ENCODE measurements at places on chromosomes 2 and 18.
A peak's percentile ranks its signal among the peaks of the same experiment; 100 is the strongest.

DNA sequence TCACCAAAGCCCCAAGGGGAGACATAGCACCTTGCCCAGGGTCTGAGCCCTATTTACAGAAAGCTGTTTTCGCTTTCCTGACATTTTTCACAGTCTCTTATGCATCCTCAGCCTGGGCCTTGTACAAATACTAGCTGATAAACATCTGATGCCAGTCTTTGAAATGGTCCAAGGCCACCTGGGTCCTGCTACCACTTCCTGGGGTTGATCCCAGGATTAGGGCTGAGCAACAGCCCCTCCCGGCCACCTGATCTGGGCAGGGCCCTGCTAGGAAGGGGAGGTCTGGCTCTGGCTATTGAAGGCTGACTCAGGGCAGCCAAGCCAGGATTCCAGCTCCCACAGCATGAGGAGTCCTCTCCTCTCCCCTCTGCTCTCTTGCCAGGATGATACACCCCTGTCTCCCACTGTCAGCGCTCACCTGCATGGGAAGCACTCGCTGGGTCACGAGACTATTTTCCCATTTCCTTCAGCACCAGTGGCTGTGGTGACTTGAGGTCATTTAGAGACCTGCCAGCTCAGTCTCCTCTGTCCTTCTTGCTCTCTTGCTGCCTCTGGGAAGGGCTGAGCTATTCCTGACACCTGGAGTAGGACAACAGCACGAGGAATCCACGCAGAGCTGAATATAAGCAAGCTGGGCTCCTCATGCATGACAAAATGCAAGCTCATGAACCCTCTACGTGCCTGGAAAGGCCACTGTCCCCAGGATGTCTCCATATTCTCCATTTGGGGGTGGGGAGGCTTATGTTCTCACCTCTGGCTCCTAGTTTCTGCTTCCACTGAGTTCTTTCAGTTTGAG, 53.0 kb upstream of the LGALSL start:
- DNase-seq = no peak

DNA sequence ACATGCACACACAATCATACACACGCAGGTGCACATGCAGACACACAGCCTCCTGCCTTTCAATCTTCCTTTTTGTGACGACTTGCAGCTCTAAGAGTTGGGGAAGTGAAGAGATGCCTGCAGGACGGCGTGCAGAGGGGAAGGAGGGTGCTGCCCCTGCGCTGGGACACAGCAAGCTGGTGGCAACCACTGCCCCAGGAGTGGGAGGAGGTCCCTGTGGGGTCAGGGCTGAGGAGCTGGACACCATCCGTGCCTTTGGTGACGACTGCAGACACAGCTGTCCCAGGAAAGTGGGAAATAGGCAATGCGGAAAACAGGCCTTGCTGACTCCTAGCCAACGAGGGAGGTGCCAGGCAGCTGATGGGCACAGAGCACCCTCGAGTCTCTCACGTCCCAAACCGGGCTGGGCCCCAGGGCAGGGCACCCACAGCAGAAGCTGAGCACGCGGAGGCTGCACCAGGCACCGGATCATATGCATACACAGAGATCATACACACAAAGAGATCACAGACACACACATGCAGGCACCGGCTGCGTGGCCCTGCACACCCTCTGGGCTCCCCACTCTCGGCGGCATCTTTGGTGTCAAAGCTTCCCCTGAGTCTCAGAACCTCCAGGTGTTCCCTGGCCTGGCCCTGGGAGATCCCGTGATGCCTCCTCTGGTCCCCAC, 146.1 kb downstream of the PXDN start:
- no peak for DNase-seq

- DNase-seq = no peak
Measured at GRCh38 chr2:5026571-5027234, 665.5 kb upstream of the SOX11 start.

DNA sequence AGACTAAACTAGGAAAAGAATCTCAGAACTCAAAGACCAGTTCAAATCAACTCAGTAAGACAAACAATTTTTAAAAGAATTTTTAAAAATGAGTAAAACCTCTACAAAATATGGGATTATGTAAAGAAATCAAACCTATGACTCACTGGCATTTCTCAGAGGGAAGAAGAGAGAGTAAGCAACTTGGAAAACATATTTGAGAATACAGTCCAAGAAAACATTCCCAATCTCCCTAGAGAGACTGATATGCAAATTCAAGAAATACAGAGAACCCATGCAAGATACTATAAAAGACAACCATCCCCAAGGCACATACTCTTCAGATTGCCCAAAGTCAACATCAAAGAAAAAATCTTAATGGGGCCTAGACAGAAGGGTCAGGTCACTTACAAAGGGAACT, 162.7 kb downstream of the WDPCP start:
- DNase-seq = no peak

GRCh38 chr2:84823788-84824187, 57.1 kb downstream of the TRABD2A start:
- no peak for DNase-seq

DNA sequence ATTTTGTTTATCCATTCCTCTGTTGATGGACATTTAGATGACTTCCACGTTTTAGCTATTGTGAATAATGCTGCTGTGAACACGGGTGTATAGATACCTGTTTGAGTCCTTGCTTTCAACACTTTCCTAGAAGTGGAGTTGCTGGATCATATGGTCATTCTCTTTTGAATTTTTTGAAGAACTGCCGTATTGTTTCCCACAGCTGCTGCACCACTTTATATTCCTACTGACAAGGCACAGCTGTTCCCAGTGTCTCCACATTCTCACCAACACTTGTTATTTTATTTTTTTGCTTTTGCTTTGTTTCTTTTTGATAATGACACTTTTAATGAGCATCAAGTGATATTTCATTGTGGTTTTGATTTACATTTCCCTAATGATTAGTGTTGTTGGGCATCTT, 41.4 kb upstream of the KCNJ13 start:
- DNase-seq = no peak

GRCh38 chr18:31554776-31555175, 36.9 kb upstream of the TTR start:
- no peak for DNase-seq

DNA sequence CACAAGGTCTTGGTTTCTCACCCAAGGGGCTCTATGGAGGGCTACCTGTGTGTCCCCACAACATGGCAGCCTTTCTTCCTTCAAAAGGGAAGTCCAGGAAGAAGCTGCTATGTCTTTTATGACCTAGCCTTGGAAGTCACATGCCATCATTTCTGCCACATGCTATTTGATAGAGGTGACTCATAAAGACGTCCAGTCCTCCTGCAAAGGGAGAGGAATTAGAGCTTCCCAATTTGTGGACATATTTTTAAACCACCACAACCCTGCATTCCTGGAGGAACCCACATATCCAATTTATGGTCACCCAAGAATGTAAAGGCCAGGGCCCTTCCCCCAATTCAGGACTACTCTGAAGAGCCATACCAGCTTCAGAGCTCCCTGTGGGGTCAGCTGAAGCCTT, 246.2 kb downstream of the CYP26B1 start:
- no peak for DNase-seq

DNA sequence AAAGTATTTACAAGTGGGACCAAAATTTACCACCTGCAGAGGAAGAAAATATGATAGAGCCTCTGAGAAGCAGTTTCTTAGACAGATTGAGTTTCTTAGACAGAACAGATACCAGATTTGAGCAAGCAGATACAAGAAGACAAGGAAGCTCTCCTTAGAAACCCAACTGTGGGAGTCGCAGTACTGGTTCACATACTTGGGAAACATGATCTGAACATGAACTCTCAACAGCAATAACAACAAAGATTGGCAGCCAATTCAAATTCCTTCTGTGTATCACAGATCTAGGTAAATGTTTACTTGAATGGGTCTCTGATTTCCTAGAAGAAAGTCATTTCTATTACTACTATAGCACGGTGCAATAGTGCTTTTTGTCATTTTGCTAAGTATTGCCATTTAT, 82.1 kb downstream of the OLA1 start:
- no peak for DNase-seq

DNA sequence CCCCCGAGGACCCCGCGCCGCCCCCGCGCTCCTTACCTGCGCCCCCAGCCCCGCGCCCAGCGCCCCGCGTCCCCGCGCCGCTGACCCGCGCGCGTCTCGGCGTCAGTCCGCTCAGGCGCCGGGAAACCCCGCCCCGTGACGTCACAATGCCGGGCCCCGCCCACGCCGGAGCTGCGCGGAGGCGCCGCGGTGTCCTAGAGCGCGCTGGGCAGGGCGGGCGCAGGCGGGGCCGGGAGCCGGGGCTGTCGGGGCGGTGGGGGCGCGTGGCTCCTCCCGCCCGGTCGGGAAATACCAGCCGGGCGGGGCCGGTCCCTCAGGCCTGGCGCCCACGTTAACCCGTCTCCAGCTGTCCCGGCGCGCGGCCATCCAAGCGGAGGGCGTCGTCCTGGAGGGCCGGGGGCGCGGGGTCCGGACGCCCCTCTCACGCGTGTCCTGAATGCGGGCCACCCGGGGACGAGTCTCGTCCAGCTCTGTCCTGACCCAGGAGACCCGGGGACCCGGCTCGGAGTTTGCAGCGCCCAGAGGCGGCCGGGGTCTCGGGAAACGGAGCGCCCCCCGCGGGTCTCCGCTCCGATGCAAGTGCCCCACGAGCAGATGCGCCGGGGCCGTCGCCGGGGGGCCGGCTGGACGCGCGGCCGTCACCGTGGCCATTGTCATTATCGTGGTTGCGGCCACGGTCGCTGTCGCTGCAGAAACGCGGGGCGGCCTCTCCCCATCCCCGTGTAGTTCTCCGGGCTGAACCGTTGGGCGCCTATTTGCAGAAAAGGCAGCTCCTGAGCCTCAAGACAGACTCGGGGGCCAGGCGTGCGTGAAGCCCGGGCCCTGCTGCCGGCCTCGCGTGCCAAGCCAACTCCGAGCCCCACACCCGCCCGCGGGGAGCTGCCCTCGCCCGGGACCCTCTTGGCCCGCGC, at the start of gene SLC66A2:
SLC66A2 (minus strand) TSS at position 109 of the 911 bp plus-strand sequence. CDS start 727 bp downstream, outside the sequence.
- DNase-seq = peak; percentile 73

- no peak for DNase-seq
Measured at GRCh38 chr2:158357699-158358098, 98.9 kb downstream of the CCDC148 start.

DNA sequence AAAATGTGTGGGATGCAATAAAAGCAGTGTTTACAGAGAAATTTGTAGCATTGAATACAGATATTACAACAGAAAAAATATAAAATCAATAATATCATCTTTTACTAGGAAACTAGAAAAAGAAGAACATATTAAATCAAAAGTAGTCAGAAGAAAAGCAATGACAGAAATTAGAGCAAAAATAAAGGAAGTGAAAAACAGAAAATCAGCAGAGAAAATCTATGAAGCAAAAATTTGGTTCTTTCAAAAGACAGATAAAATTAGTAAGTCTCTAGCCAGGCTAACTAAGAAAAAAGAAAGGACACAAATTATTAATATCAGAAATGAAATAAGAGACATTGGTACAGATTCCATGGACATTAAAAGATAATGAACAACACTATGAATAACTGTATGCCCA, 212.0 kb upstream of the MGAT5 start:
- peak; percentile 69 for DNase-seq

DNA sequence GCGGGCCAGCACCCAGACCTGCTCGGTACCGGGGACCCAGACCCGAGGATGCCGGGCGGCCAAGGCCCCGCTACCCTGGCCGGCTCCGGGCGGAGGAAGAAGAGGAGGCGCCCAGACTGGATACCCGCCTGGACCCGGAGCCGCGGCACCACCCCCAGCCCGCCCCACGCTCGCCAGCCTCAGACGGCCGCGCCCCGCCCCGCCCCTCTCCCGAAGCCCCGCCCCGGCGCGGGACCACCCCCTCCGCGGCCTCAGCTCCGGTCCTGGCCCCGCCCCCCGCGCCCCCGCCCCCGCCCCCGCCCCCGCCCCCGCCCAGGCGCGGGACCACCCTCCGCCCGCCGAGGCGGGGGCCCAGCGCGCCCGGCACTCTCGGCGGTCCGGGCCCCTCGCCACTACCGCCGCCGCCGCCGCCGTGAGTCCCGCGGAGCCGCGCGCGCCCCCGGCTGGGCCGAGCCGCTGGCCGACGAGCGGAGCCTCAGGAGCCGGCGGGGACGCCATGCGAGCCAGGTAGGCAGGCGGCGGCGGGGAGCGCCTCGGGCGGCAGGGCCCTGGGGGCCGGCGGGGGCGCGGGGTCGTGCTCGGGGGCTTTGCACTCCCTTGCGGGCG, at the start of gene SH3BP4:
SH3BP4 (plus strand) TSS at position 354 of the 606 bp plus-strand sequence. CDS start 82,986 bp downstream, outside the sequence.
- no peak for DNase-seq

GRCh38 chr2:43057026-43057741, 169.2 kb downstream of the ZFP36L2 start:
- DNase-seq = no peak

GRCh38 chr2:160253440-160254188, 53.5 kb upstream of the ITGB6 start:
- DNase-seq = no peak

GRCh38 chr2:37554155-37554510, 117.3 kb downstream of the CDC42EP3 start:
- no peak for DNase-seq

- DNase-seq = no peak
Measured at GRCh38 chr2:230244211-230244610, 18.7 kb downstream of the SP140 start.

DNA sequence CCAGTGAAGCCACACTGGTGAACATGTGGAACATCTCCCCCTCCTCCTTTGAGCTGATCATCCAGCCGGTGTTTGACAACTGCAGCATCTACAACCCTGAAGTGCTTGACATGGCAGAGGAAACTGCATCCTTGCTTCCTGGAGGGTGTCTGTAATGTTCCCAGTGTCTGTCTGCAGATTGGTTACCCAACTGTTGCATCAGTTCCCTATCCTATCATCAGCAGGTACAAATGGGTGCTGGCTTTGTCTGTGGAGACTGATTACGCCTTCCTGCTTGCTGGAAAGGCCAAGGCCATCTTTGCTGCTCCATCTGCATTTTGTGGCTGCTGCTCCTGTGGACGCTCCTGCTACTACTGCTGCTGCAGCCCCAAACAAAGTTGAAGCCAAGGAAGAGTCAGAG, 83.5 kb downstream of the SKA1 start:
- no peak for DNase-seq

GRCh38 chr2:3422161-3422779, 42.8 kb downstream of the TRAPPC12 start:
- no peak for DNase-seq
